Activated naive CD8-positive, alpha-beta T cell treated with anti-CD3 and anti-CD28 coated beads for 36 hours (primary cell): ENCODE measurements at places on chromosomes 5 and 9. TPM values are rescaled to one million over a fixed set of nuclear protein-coding genes. Genes with fewer than 3 reads are reported as not detected.

DNA sequence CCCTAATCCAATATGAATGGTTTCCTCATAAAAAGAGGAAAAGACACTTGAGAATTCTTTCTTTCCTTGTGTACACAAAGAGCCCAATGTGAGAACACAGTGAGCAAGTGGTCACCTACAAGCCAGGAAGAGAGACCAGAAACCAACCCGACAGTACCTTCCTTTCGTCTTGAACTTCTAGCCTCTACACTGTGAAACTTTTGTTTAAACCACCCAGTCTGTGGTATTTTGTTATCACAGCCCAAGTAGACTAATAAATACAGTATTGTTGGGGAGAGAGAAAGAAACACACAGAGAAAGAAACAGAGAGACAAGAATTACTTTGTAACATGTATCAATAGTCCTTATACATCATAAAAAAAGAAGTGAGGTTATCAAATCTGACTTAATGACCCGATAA is 37.2 kb downstream of the CENPK start:
- DNase-seq: no peak

DNA sequence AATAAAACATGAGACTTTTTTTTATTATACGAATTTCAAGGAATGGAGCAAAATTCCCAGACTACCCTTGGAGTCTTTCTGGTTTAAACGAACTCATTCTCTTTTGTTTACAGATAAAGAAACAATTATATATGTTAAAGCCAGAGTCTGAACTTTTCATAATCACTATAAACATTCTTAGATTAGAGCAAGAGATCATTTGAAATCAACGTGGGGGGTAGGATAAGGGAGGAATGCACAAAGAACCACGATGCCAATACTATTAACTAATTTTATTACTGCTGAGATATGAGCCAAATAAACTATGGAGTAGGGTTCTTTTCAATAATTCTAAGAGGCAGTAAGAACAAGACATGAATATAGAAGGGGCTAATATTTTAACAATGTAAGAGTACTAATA is 148.0 kb upstream of the FREM1 start:
- DNase-seq: no peak

GRCh38 chr9:8728910-8729309 is 929.3 kb upstream of the DMAC1 start:
- DNase-seq: no peak

AGXT2 gene
- total RNA-seq: not detected

ADRB2 gene
- 0.18 TPM for total RNA-seq
